ENCODE measurements at places on chromosomes 7 and 10. TPM values are rescaled to one million over a fixed set of nuclear protein-coding genes. Genes with fewer than 3 reads are reported as not detected.
A peak's percentile ranks its signal among the peaks of the same experiment; 100 is the strongest.

DNA sequence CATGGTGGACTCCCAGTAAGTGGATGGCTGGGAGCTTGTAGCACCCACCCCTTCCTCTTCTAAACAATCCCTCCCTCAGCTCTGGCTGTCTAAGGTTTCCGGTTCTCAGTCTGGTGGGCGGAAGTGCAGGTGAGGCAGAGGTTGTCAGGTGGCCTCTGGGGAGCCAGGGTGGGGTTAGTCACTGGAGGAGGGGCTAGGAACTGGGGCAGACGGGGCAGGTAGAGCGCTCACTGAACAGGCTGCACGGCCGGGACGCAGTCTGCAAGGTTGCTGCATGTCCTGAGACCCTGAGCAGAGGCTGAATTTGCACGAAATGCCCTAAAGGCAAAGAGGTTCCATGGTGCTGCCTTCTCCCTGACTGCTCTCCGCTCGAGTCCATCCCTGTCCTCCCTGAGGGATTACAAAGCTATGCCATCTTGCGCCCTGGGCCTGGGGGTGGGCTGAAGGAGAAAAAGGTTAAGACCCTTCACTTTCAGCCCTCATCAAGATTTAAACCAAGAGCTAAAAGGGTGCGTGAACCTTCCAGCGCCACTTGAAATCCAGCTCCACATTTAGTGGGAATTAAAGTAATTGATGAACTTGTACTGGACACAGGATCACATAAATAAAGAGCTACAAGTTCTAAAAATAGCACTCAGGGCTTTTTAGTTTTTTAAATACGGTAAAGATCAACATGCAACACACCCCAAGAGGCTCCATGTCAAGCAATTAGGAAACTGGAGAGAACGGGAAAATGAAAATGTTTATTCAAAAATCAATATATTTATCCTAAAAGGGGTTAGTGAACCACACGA is 62.3 kb upstream of the CTBP2 start:
- no peaks in the 10 kb centered on the region for H3K36me3 ChIP-seq
- H3K27ac ChIP-seq = no peak overlapping the region
- peaks cover 13% of the 10 kb centered on the region for H3K4me1 ChIP-seq
- H3K27me3 ChIP-seq = no peaks in the 10 kb centered on the region
- no peak overlapping the region for H3K4me3 ChIP-seq
- no peak for DNase-seq

WEE2 gene
- 0.53 TPM for polyA plus RNA-seq

CPN1 gene
- polyA plus RNA-seq = 0.24 TPM

DNA sequence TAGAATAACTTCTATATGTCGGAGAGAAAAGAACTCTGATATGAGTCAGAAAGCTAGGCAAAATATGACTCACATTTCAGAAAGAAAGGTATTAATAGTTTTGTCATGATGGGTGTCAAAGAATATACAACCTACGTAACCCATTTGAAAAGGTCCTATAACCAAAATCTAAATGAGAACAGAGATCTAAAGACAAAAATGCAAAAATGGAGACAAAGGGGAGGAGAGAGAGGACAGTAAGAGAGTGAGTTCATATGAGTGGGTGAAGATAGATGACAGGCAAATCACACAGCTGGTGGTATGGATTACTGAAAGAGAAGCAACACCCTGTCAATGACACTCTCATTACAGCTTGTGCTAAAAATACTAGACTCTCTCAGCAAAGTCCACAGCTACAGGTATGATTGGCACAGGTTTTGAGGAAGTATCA is 25.6 kb downstream of the ANKMY2 start:
- no peak overlapping the region for H3K4me3 ChIP-seq
- H3K27me3 ChIP-seq = no peaks in the 10 kb centered on the region
- no peaks in the 10 kb centered on the region for H3K4me1 ChIP-seq
- peaks cover 11% of the 10 kb centered on the region for H3K36me3 ChIP-seq
- DNase-seq = no peak
- no peak overlapping the region for H3K27ac ChIP-seq

- no peak for DNase-seq
- no peaks in the 10 kb centered on the region for H3K4me1 ChIP-seq
- no peak overlapping the region for H3K27ac ChIP-seq
- no peaks in the 10 kb centered on the region for H3K36me3 ChIP-seq
Observed at GRCh38 chr7:57203161-57203791, 71.0 kb upstream of the ZNF479 start.

SLC18A3 gene
- polyA plus RNA-seq = 17.0 TPM

- H3K36me3 ChIP-seq = no peaks in the 10 kb centered on the region
- no peaks in the 10 kb centered on the region for H3K27me3 ChIP-seq
- no peaks in the 10 kb centered on the region for H3K4me1 ChIP-seq
- no peak overlapping the region for H3K4me3 ChIP-seq
Observed at GRCh38 chr7:129980667-129981066, 27.9 kb upstream of the UBE2H start.

HOXA11 gene
- polyA plus RNA-seq = not detected

DNA sequence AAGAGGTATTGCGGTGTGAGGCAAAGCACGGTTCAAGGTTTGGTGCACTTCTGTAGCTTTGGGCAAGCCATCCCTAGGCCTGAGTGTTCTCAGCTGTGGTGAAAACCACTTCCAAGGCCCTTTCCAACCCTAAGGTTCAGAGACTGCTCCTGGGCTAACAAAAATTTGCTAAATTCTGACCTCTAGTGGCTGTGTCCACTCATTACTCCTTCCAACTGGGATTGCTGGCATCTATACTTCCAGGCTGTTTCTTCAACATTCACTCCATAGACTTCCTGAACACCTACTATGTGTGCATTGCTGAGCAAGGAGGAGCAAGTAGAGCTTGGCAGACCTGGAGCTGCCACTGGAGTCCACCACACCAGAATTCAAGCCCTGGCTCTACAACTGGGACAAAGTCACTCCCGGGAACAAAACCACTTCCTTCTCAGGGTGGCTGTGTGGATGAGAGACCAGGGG is 29.3 kb upstream of the SH3PXD2A start:
- DNase-seq = peak; percentile 86
- peaks cover 7% of the 10 kb centered on the region for H3K36me3 ChIP-seq
- H3K4me1 ChIP-seq = peaks cover 3% of the 10 kb centered on the region
- no peak overlapping the region for H3K27ac ChIP-seq
- no peaks in the 10 kb centered on the region for H3K27me3 ChIP-seq

ARHGEF35 gene
- 0.89 TPM for polyA plus RNA-seq

PWWP2B gene
- 10.2 TPM for polyA plus RNA-seq

- peaks cover 2% of the 10 kb centered on the region for H3K27me3 ChIP-seq
- DNase-seq = no peak
- no peaks in the 10 kb centered on the region for H3K36me3 ChIP-seq
- H3K27ac ChIP-seq = no peak overlapping the region
- peaks cover 25% of the 10 kb centered on the region for H3K4me1 ChIP-seq
Observed at GRCh38 chr10:43693602-43694001, 44.9 kb upstream of the ZNF32 start.

DNA sequence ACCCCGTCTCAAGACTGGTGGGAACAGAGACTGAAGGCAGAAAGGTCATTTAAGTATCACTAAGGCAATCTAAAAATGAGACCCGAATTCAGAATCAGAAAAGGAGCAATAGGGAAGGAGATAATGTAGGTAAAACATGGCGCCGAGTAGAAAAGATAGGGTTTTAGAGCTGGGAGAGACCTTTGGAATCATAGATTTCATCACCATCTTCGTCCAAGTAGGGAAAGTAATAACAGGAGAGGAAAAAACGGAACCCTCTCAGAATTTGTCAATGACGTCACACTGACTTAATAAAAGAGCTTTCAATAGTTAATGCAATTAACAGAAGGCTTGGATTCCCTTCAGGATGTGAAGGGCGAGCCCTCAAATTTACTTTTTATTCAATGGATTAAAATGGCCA is 1.0 kb upstream of the UBN2 start:
- H3K27ac ChIP-seq = no peak overlapping the region
- no peak for DNase-seq
- peaks cover 5% of the 10 kb centered on the region for H3K4me1 ChIP-seq
- no peaks in the 10 kb centered on the region for H3K36me3 ChIP-seq
- no peak overlapping the region for H3K4me3 ChIP-seq
- H3K27me3 ChIP-seq = no peaks in the 10 kb centered on the region

Data from spinal cord (tissue), 10 donors.